ENCODE measurements at places on chromosomes 6 and 20. TPM values are rescaled to one million over a fixed set of nuclear protein-coding genes. Genes with fewer than 3 reads are reported as not detected.
A peak's percentile ranks its signal among the peaks of the same experiment; 100 is the strongest.

- DNase-seq, result no peak
Measured at GRCh38 chr20:17624551-17625245, 54.8 kb downstream of the DSTN start.

GRCh38 chr20:8874437-8874836 is 194.4 kb upstream of the PLCB4 start:
- no peak for DNase-seq

GRCh38 chr6:142819603-142820337 is 125.2 kb downstream of the HIVEP2 start:
- DNase-seq, result peak; percentile 81

The NCR2 gene
- total RNA-seq, result not detected

The PDYN gene
- total RNA-seq, result not detected
